ENCODE measurements at places on chromosomes 6 and 20.

GRCh38 chr6:150646228-150646627, 46.5 kb downstream of the PLEKHG1 start:
- no peak for DNase-seq

DNA sequence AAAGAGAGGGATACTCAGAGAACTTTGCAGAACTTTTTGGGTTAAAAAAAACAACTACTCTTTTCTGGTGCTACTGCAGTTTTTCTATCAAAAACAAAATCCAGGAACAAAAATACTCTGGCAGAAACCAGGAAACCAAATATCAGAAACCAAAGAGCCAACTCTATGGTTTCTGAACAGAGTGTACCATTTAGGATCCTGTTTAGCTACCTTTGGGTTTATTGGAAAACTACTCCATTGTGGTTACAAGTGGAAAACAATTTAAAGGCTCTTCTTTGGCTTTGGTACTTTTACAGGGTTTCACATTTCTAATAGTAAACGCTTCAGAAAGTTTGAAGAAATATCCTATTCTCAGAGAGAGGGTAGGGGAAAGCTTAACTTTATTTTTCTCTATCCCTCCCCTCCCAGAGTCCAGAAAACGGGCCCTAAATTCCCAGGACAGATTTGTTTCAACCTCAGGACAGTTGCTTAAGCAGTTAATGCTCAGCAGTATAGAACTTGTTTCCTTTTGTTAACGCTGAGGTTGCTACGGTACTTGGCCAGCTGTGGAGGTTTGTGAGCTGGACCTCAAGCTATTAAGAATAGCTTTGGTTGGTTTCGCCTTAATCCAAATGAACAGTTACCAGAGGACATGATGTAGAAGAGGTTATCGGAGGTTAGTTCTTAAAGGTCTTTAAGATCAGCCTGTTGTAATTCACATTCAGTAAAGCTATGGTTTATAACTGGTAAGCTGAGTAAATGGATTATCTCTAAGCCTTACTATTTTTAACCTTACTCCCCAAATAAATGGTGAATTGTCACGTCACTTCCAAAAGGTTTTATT, 47.9 kb downstream of the FOXO3 start:
- no peak for DNase-seq

- no peak for DNase-seq
Observed at GRCh38 chr6:156508923-156509322, 268.3 kb upstream of the ARID1B start.

DNA sequence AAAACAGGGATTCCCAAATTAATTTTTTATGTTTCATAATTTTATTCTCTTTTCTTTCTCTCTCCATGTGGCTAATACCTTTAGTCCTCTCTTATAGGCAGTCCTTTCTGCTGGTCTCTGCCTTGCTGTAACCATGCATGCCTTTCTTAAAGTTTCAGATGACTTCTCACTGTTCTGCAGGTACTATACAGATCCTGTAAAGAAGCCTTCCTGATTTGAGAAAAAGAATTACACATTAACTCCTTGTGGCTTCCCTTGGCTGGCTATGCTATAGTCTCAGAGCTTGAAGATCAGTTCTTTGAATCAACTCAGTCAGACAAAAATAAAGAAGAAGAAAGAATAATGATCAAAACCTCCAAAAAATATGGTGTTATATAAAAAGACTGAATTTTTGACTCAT, 7.3 kb upstream of the GPR63 start:
- DNase-seq: no peak

GRCh38 chr20:40717343-40717865, 28.4 kb upstream of the MAFB start:
- no peak for DNase-seq

DNA sequence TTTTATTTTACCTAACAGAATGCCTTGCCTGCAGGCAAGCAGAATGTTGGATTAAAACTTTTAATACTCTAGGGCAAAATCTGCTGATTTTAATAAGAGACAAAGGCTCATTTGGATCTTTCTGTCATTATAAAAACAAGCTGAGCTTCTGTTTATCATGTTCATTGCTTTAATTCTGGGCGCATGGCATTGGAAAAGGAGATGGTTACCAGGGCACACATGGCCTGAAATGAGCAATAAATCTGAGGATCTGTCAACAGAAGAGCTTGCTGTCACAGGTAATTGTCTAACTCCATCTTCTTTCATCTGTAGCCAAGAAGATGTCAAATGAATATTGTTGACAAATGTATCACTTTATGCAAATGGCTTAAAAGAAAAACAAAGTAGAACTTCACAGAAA, 439.6 kb downstream of the DOK5 start:
- no peak for DNase-seq

DNA sequence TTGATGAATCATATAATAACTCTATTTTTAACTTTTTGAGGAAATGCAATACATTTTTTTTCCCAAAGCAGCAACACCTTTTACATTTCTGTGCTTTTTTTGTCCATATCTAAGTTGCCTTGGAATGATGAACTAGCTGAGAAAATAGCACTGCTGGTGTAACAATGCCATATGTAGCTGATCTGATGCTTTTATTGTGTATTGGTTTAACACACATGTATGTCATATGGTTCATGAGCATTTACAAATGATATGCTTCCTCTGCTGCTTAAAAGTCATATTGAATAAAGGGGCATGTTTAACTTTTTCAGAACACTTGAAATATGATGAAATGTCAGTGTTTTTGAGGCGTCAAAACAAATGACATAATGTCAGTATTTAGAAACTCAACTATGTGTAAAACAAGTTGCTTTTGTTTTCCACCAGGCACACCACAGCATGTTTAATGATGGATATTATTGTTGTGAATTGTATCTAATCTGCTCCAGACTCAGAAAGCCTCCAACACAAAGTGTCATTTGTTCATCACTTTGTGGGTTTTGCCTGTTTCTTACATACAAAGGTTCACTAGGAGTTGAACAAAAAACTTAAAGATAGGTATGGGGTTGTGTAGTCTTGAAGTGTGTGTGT, 775.8 kb upstream of the FLRT3 start:
- no peak for DNase-seq

- no peak for DNase-seq
Observed at GRCh38 chr6:18142591-18142861, 12.4 kb downstream of the TPMT start.

DNA sequence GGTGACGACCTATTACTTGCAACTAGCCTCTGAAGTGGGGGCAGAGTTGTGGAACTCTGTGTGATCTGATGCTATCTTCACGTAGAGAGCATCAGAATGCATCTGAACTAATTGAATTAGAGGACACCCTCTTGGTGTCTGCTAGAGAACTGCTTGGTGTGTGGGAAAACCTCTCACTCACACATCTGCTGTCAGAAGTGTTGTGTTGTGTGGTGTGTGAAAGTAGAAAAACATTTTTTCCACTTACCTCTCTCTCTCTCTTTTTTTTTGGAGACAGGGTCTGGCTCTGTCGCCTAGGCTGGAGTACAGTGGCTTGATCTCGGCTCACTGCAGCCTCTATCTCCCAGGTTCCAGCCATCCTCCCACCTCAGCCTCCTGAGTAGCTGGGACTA, 90.0 kb downstream of the CHMP4B start:
- DNase-seq: no peak

DNA sequence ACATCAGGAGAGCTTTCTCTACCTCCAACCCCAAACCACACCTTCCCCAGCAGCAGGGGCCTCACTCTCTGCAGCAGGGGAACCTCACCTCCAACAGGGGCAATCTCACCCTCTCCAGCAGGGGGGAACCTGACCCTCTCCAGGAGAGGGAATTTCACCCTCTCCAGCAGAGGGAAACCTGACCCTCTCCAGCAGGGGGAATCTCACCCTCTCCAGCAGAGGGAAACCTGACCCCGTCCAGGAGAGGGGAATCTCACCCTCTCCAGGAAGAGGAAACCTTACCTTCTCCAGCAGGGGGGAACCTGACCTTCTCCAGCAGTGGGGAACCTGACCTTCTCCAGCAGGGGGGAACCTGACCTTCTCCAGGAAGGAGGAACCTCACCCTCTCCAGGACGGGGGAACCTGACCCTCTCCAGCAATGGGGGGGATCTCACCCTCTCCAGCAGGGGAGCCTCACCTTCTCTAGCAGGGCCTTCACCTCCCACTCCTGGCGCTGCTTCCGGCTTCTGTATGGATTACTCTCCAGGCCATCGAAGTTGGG, 3.1 kb downstream of the B3GALT4 start:
- no peak for DNase-seq

- no peak for DNase-seq
Observed at GRCh38 chr20:34049897-34050695, 56.4 kb downstream of the RALY start.

- DNase-seq: no peak
Observed at GRCh38 chr6:34205466-34205865, 31.2 kb upstream of the HMGA1 start.

GRCh38 chr6:69818223-69818930, 21.6 kb upstream of the LMBRD1 start:
- no peak for DNase-seq

- DNase-seq: no peak
Observed at GRCh38 chr6:82030761-82031503, 216.6 kb downstream of the IBTK start.

DNA sequence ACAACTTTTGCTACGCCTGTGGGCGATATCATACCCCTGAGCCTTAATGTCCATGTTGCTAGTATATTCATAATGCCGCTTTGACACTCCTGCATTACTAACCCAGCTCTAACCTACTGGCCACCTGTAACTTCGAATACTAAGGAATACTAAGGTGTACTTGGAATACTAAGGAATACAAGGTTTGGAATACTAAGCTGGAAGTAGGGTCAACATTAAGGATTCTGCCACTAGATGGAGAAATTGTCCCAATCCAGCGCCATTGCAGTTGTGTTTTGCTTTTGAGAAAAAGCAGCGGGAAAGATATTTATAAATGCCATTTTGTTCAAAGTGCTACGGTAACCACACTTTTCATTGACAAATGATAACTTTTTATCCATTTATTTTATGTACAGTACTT, 10.7 kb downstream of the TBXT start:
- no peak for DNase-seq

- DNase-seq: no peak
Observed at GRCh38 chr20:41272339-41272738, 45.2 kb downstream of the ZHX3 start.
